ENCODE measurements at places on chromosomes 2 and 18.

- no peak for DNase-seq
These were observed 79.3 kb upstream of the SCN7A start for GRCh38 chr2:166573391-166573790.

DNA sequence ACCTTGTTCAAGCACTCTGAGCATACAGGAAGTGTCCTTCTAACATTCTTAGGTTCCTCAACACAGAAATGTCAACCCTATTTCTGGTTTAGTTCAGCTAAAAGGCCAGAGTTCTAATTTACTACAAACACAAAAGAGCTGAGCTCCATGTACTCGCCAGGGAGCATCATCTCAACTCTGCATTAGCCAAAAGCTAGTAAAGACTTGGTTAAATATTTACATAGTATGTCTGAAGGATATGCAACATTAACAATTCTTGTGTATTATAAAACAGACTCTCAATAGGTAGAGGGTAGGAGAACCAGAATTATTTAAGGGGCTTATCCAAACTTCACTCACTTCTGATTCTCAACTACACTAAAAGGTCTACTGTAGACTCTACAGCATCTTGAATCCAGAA is 154.6 kb downstream of the THADA start:
- no peak for DNase-seq

- no peak for DNase-seq
These were observed 47.3 kb upstream of the PUM2 start for GRCh38 chr2:20397811-20398447.

DNA sequence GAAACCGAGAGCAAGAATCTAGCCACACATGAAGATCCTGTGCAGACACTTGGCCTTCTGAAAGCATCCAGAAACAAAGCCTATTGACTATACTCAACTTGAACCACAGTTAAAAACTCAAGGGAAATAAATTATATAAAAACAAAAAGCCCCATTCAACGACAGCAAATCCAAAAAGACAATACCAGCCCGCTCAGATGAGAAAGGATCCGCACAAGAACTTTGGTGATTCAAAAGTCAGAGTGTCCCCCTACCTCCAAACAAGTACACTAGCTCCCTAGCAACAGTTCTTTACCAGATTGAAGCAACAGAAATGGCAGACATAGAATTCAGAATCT is 163.2 kb downstream of the WDPCP start:
- DNase-seq = no peak
